ENCODE measurements at places on chromosomes 4 and X.

- no peak for DNase-seq
These were observed 241.1 kb downstream of the TACR3 start for GRCh38 chr4:103478734-103479133.

DNA sequence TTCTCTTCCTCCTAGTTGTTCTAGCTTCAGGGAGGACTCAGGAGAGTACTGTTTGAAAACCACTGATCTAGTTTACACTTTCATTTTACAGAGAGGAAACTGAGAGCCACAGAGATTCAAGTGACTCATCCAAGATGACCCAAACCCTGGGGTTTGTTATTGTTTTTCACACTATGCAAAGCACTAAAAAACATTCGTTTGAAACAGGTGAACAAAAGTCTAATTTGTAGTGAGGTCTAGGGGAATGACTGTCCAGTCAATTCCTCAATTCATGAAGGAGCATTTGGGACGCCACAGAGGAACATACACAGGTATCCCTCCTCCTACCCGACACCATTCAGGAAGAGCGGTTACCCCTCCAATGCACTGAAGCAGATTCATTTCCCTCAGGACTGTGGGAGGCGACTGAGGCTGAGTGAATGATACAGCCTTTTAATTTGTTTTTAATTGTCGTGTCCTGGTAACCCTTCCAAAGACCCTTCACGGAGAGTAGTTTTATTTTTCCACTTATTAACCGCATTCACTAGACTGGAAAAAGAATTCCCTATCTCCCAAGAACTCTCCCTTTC is 30.3 kb downstream of the TLR10 start:
- DNase-seq = no peak

- no peak for DNase-seq
These were observed 4.0 kb downstream of the TCEAL2 start for GRCh38 chrX:102129473-102129872.

DNA sequence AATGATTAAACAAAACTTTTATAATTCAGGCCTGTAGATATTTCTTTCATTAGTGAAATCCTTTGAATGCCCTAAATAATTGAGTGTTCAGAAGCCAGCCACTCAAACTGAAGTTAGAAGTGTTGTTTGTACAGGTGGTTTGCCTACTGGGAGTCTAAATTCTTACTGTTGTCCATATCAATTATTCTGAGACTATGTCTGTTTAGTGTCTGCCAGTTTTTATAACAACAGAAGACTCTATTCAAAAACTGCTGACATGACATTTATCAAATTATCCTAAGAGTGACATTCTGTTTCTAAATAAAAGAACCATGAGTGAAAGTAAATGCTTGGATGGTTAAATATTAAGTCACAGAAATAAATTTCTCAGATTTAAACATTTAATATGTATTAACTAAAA is 375.1 kb downstream of the FAT4 start:
- DNase-seq = no peak

DNA sequence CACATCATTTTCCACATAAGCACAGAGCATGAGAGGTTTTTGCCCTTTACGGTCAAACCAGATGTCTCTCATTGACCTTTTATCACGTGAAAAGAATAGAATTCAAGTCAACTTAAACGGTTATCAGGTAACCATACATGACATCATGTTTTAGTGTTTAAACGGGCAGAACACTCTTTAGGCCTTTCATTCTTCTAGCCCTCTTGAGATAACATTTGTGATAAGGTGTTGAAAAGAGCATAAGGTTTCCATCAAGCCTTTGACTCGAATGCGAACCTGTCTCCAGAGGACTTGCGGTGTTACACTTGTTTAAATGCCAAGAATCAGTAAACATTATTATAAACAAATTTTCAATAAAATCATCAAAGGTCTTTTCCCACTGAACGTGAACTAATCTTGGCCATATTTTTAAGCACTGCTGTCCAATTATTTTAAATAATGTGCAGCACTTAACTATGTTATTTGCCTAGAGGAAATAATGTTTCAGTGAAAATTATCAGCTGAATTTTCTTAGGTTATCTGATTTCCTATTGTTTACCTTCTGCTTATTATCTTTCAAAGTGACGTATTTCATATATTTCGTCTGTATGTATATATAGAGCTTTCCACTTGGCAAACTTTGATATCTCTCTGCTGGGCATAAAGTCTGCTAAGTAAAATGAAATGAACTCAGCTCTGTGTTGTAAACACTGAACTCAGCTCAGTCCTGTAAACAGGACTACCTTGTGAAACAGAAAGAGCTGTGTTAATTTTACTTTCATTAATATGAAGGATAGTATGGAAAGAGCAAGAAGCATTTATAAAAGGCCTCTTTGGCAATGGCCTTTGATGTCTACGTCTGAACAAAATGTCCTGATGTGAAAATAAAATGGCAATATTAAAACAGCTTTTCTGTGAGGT is 33.3 kb downstream of the TENM3 start:
- no peak for DNase-seq

GRCh38 chr4:2257361-2258081 is 4.4 kb downstream of the MXD4 start:
- no peak for DNase-seq

- DNase-seq = no peak
These were observed 738.2 kb downstream of the ARAP2 start for GRCh38 chr4:35506161-35506560.

- no peak for DNase-seq
These were observed 8.0 kb downstream of the PPP3CA start for GRCh38 chr4:101339332-101339731.

- DNase-seq = no peak
These were observed 15.4 kb upstream of the ADH1B start for GRCh38 chr4:99336553-99336952.

GRCh38 chr4:4260185-4260751 is 12.2 kb upstream of the TMEM128 start:
- DNase-seq = no peak

- no peak for DNase-seq
These were observed 11.7 kb downstream of the CTAG1B start for GRCh38 chrX:154607370-154607769.

DNA sequence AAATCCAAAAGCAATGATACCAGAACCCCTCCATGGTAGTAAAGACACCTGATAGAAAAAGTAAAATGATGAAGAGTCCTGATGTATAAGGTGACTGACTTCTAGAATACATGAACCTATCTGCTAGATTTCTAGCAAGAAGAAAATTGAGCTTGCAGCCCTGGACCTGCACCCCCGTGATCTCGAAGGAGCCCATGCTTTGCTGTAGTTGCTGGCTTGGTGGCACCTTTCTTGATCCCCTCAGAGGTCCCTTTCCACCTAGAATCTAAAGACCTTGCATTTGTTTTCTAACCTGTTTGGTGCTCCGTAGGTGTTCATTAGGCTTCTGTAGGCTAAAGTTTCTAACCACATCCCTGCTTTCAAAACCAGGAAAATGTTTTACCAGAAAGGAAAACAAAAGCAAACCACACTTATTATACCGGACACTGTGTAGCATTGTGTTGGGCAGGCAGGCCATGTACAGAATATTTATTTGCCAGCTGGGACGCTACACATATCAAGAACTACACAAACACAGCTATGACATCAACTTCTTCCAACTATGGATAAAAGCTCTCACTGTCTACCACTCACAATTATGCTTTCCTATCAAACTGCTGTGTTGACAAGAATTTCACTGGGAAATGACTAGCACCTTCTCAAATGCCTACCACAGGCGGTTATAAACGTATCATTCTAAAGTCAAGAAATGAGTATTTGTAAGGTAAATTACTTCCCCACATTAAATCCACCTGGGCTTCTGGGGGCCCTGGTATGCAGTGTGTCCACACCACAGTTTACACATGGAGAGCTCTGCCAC is 316.2 kb downstream of the UNC5C start:
- DNase-seq = no peak

GRCh38 chr4:164892018-164892417 is 15.0 kb downstream of the APELA start:
- DNase-seq = no peak

DNA sequence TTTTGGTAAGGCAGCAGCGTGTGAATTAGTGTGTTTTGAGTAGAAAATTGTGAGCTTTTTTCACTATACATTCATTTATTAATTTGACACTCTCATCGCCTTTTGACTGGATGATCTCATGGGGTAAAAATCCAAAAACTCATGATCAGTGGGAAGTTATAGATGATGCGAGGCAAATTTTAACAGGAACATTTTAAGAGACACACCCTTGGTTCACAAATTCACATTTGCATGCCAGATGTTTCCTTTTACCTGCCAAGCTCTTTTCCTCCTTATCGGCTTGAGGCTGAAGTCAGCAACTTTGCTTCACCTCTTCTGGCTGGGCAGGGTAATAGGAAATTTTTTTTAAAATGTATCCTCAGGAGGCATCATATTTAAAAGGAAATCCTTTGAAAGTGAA is 318.0 kb upstream of the HS3ST1 start:
- no peak for DNase-seq

- DNase-seq = no peak
These were observed 58.0 kb upstream of the CHRDL1 start for GRCh38 chrX:110853610-110854009.

- no peak for DNase-seq
These were observed 85.5 kb upstream of the ACSL1 start for GRCh38 chr4:184911310-184911709.

- DNase-seq = no peak
These were observed 69.9 kb downstream of the PALLD start for GRCh38 chr4:168566726-168567125.

DNA sequence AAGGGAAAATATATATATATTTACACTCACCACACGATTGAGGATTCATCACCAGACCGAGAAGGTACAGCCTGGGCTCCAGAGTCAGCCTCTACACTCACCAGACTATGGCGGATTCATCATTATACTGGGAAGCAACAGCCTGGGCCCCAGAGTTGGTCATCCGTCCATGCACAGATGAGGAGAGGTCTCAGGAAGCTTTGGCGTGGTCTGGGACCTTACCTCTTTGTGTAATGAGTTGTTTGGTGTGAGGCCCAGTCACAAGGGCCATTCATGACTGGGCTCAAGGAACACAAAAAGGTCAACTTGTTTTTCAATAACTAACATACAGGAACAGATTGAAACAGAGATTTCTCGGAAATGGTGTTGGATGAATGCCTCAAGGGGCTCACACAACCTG is 926.1 kb downstream of the FAM133A start:
- DNase-seq = no peak

- no peak for DNase-seq
These were observed 98.8 kb upstream of the SPRY1 start for GRCh38 chr4:123297836-123298235.

DNA sequence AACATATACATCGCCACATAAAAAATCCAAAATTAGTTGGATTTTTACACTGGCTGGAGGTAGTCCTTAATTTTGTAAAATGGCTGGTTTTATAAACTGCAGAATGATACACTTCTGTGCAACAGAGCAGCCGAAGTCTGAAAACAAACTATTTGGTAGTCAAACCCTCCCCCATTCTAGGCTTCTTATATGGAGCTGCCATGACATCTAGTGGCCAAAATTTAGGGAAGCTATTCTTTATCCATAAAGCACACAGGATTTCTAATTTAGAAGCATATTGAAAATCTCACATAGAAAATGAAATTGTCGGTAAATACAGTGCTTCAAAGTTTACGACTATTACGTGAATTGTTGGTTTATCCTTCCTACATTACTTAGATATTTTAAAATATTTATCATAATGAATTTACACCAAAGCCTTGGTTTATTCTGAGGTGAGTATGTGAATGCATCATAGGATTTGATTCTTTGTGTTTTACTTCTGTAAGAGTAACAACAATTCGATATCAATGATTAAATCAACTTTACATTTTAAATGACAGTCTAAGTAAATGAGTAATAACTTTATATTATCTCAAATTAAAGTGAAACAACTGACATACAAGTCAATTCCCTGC is 113.4 kb upstream of the FAM241A start:
- DNase-seq = no peak

DNA sequence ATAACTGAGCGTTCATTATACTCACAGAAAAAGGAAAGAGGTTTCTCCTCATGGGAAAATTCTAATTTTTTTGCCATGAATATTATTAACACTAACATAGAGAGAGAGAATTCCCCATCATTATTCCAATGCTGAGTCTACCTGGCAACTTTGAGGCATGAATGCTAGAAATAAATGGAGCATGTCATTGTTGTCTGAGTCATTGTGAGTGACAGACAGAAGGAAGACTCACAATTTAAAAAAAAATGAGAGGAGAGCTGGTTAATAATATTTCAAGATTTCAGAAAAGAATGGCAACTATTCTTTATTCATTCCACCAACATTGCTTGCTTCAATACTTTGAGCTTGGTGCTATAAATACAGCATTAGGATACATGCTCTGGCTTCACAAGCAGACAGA is 170.4 kb upstream of the HS3ST1 start:
- DNase-seq = no peak

DNA sequence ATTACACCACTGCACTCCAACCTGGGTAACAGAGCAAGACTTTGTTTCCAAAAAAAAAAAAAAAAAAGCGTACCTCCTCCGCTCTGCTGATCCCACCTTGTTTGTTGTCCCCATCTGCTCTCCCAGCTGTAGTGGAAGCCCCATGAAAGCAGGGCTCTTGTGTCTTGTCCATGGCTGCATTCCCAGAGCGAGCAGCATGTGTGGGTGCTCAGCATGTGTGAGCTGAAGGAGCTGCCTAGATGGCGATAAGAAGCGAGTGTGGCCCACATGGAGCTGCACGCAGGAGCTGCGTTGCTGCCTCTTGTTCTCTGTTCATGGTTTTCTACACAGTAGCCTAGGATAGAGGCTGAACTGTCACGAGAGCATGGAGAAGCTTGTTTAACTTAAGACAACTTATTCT is 12.4 kb downstream of the NSD2 start:
- DNase-seq = no peak

- peak; percentile 31 for DNase-seq
These were observed 2.7 kb upstream of the BMX start for GRCh38 chrX:15497865-15498264.

DNA sequence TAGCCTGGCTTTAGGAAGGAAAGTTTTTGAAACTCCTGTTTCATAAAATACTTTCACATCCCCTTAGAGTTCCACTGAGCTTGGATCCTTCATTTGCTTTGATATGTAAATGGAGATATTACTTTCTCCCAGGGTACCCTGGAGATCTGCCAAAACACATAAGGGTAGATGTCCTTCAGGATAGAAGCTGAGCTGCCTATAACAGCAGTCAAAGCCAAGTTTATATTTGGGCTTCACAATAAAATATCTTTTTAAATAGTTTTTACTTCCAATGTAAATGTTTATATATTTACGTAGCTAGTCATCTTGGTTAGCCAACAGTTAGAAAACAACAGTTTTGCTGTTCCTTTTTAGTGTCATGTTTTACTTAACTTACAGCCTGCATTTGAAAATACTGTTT is 742.3 kb upstream of the POU3F4 start:
- DNase-seq = no peak

- no peak for DNase-seq
These were observed 138.3 kb downstream of the PCDH18 start for GRCh38 chr4:137394018-137394417.

DNA sequence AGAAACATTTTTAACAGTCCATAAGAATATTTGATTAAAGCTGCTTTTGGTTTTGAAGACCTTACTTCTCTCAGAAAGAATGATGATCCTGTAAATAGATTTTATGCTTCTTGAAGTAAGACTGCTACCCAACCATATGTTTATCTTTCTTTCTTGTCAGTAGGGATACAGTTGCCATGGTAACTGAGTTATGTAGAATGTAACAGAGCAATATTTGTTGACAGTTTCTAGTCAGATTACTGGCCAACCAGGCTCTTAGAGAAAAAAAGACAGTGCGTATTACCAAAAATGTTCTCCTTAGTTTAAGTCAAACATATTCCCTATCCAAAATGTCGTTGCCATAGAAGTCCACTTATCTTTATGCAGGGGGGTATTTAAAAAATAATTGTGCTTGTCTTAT is 456.8 kb downstream of the PRR32 start:
- DNase-seq = no peak

GRCh38 chr4:17112292-17112659 is 213.8 kb upstream of the LDB2 start:
- no peak for DNase-seq
